ENCODE measurements at places on chromosomes 11 and 22.

GRCh38 chr11:30861531-30861930 lies 275.4 kb upstream of the MPPED2 start:
- no peak for DNase-seq

DNA sequence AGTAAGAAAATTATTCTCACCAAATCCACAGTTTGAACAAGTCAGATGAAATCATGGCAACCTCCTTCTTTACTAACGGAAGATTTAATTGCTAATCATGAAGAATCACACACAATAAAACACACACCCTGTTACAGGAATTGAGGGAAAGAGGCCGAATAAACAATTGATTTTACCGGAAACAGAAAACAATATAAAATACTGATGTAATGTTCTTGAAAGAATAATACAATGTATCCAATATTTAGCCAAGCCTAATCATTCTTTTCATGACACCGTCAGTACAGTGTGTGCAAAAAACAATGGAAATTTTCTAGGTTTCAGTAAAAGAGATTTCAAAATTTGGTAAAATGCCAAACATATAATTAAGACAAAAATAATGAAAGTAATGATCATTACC lies 23.4 kb downstream of the ASRGL1 start:
- no peak for DNase-seq

DNA sequence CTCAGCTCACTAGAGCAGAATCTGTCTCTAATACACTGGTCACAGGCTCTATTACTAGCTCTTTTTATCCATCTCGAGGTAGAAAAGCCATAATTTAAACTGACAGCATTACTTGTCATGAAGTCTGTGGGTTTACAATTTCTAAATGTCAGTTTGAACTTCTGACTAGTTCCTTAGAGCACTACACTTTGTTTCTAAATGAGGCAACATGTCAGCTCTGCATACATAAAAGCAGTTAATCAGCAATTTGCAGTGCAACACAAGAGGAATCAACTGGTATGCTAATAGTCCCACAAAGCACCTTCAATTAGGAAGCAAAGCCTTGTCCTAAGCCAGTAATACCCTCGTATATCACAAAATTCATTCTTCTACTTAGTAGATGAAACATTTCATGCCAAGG lies 321.3 kb downstream of the TTC28 start:
- no peak for DNase-seq

GRCh38 chr11:117098269-117099232 lies at the start of gene SIK3:
SIK3 (minus strand) TSS chr11:117098428; CDS start chr11:117098415, 13 bp downstream.
- peak; percentile 93 for DNase-seq

DNA sequence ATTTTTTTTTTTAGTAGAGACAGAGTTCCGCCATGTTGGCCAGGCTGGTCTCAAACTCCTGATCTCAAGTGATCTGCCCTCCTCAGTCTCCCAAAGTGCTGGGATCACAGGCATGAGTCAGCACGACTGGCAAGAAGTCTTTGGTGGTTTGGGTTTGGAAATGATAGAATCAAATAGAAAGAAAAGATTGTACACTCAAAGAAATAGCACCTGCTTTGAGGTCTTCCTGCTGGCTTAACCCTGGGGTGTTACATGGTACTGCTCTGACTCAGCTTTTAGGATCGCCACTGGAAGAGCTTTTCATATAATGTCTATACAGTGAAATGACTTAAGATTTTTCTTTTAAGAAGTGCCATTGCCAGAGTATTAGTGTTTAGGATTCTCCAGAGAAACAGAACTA lies 50.2 kb downstream of the JAM3 start:
- DNase-seq: no peak

Measured in T-helper 17 cell (primary cell).